ENCODE measurements at places on chromosomes 3 and 15.

DNA sequence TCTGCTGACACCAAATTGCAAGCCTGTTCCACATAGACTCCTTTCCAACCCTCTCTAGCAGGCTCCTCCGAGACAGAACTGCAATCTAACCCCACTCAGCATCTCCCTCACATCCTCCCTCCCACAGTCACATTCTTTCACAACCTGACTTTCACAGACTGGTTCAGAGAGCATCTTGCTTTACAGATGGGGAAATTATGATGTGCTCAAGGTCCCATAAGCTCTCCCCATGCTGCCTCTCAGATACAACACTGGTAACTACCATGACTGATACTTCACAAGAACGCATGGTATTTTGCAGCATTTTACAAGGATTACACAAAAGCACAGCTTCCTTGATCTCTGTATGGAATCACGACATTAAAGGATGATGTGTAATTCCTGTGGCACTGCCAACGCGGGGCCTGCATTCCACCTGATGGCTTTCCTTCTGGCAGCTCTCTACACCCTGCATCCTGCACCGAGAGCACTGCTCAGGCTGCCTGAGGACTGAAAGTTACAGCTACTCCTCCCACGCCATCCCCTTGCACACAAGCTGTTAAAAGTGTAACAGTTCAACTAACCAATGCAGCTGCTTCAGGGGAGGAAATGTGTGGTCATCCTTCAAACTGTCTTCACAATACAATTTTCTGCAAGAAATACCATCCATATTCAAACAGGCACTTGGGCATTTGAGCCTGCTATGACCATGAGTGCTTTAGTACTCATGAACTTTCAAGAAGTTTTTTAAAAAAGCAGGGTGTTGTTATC, 27.6 kb downstream of the TBC1D2B start:
- DNase-seq: peak; percentile 56

GRCh38 chr15:34810443-34811129, 15.2 kb upstream of the ACTC1 start:
- peak; percentile 96 for DNase-seq

- DNase-seq: no peak
These were observed 1122.0 kb downstream of the ROBO1 start for GRCh38 chr3:78645628-78646310.

DNA sequence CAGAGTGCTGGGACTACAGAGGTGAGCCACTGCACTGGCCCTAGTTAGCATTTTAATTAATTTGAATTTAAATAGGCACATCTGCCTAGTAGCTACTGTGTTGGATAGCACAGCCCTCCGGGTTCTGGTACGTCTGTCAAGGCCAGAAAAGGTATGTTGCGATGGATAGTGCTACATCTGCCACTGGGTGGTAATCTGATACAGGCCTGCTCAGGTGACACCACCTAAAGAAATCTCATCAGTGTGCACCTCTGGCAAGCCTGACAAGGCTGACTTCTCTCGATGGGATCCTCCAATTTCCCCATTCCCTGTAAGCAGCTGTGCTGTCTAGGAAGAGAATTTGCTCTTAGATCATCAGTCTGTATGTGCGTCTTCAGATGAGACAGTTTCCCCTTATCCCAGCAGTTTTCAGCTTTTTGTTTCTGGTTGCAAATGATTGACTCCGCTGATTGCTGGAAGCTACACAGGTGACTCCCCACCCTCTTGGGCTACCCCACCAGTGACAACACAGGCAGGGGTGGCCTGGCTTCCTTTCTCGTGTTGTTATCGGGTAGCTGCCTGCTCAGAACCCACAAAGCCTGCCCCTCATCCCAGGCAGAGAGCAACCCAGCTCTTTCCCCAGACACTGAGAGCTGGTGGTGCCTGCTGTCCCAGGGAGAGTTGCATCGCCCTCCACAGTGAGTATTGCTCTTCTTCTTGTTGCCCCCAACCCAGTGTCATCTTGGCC, at the start of gene CCR9:
Gene CCR9 (plus strand): TSS at position 565 of the 727 bp plus-strand sequence. CDS start 8,391 bp downstream, outside the sequence.
- no peak for DNase-seq

DNA sequence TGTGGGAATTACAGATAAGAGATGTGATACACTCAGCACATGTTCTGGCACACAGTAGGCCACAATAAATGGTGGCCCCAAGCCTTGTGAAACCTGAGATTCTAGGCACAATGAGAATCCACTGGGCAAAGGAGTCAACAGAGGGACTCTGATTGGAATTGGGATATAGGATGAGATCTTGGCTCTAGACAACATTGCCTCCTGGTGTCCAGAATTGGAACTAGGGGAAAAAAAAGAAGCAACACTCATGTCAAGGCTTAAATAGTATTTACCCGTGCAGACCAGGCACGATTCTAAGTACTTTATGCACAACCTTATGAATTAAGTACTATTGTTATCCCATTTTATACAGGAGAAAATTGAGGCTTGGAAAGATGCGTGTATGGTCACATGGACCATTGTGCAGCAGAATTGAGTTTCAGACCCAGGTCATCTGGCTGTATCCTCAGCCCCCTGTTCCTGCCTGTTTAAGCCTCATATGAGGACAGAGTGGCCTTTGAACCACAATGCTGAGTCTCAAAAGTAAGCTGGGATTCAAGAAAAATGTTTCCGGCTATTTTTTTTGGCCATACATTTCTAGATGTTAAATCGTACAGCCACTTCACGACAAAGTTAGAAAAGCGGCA, 124.8 kb downstream of the SV2B start:
- DNase-seq: no peak

Data from islet precursor cell (in vitro differentiated cells).